ENCODE measurements at places on chromosomes 16 and 17.

- no peak for DNase-seq
Observed at GRCh38 chr17:61868074-61868473, 4.7 kb upstream of the BRIP1 start.

DNA sequence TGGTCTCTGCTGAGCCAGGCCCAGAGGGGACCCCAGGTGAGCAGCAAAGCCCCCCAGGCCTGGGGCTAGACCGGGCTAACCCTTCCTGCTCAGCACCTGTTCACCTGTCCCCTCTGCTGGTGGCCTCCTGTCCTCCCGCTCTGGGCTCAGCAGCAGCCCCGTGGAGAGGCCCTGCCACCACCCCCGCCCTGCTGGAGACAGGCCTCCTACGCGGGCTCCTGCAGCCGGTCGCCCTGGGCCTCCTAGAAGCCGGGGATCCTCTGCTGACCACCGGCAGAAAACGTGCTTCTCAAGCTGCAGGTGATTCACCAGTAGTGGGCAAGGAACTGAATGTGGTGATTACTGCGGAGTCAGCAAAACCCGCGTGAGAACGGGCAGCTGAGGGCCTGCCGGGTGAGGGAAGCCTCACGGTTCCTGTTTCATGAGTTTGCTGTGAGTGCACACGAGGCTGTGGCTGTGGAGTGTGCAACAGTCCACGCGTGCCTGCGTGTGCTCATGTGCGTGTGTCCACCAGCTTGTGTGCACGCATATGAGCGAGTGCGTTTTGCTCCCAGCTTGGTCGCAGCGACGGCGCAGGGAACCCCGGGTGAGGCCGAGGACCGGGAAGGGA is 792 bp downstream of the SECTM1 start:
- no peak for DNase-seq

DNA sequence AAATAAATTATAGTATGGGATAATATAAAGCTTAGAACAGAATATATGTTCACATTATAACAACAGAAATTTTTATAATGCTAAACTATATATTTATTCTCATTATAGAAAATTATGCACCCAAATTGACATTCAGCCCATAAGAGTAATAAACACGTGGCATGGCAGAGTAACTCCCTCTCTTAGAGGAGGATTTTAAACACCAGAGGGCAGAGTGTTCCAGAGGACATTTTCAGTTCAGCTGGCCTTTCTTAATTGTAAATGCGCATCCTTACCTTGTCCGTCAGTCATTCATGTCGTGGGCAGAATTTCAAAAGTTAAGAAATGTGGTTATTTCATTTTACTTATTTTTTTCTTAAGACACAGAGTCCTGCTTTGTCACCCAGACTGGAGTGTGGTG is 147.1 kb downstream of the TANC2 start:
- DNase-seq, result no peak

DNA sequence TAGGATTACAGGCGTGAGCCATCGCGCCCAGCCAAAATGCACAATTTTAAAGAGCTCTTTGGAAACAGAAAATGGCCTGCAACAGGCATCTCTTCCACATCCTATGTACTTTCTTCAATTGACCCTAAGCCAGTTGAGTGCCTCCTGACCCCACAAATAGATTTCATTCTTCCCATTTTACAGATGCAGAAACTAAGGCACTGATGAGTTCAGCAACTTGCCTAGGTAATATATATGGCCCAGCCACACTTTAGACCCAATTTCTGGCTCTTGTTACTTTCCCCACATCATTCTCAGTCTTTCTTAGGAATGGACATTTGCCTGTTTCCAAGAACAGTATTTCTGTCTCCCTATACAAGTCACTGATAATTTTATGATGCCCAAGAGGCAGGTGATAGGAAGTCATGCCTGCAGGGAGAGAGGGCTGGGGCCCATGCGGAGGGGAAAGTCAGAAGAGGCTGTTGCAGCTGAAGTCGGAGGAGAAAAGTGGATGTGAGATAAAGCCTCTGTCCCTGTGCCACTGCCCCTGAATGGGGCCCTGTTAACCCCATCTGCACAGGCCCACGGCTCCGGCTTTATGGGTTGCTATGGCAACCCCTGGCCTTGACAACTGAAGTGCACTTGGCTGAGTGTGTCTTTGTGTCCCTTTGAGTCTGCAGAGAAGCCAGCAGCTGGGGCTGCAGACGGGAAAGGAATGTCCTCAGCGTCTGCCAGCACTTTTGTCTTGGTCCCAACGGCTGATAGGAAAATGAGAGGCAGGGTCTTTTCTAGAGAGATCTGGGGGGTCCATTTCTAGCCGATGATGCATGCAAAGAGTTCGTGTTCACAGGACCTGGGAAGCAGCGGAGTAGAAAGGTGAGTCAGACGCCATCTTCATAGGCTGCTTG is 45.9 kb downstream of the ABAT start:
- no peak for DNase-seq

DNA sequence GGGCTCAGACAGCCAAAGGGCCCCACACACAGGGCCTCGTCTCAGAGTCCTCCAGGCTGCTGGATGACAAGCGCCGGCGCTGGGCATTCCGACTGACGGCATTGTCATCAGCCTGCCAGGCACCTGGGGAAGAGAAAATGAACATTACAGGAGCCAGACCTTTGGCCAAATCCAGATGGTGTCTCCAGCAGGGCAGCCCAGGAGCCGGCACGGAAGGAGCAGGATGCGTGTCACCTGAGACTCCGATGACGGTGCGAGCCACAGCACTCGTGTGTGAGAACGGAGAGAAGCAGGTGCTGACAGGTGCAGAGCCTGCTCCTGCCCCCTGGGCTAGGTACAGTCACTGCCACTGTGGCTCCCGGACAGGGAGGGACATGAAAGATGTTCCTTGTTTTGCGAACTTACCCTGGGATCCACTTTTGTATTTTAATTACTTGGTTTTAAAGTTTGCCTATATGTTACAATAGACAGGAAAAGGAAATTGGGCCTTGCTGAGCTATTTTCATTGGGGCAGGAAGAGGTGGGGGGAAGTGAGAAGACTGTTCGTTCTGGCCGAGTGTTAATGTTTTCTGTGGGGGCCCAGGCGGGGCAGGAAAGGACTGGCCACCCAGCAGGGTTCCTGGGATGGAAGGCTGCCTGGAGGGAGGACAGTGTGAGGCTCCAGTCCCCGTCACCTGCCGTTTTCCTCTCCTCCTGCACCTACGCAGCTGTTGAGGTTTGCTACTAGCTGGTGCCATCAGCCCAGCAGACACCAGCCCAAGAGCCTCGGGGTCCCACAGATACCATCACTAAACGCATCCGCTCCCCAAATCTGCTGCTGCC is 4.4 kb upstream of the FOXJ1 start:
- peak; percentile 81 for DNase-seq

DNA sequence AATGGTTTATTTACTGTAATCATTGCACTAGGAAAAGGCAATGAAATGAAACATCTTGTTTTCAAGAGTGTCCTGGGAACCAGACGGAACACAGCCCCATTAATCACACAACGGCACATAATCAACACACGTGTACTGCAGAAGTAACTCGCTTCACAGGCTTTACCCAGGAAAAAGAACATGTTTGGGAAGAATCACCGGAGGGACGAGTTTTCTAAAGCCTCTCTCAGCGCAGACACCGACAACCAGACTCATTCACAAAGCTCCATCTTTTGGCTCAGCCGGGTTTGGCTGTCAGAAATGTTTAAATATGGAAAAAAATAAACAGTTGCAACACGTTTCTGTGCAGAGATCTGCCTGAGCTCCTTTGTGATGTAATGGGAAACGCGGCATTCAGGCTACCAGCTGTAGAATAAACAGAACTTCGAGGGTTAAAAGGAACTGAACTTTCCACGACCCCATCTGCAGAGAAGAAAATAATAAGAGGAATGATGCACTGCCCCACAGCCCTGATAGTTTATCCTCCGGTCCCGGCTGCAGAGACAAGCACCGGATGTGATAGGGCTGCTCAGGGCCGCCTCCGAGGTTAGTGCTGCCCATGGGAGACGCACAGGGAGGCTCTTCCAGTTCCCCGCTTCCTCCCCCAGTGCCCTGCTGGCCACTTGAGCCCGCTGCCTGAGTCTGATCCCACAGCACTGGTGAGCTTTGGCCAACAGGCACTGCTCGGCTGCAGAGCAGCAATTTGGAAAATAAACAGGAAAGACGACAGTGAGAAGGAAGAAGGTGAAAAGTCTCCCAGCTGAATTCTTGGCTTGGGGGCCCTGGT is 119.8 kb downstream of the HIC1 start:
- DNase-seq, result no peak

Data from activated CD8-positive, alpha-beta memory T cell treated with anti-CD3 and anti-CD28 coated beads for 24 hours (primary cell).